ENCODE measurements at places on chromosomes 3 and 15.

DNA sequence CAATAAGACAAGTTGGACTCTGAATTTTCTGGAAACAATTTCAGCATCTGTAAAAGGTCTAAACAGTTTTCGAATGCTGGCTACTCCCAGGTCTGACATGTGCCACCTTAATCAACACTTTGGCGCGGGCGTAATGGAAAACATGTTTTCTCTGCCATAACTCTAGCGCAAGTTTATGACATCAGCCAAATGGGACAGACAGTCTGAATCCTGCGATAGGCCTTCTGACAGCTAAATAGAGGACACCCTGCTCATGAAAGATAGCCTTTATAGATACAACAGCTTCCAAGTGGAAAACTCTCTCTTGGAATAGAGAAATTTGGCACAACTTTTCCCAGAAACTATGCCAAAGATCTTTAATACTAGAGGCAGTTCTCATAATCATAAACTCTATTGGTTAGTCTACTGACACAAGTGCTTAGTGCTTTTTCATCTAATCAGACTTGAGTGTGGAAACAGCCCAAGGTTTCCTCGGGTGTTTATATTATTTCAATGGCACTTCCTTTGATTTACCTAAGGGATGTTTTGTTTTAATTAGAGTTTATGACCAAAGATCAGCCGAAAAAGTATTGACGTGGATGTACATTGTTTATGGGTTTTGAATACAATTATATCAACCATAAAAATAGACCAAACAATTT is 120.1 kb upstream of the DPH6 start:
- no peak for DNase-seq

DNA sequence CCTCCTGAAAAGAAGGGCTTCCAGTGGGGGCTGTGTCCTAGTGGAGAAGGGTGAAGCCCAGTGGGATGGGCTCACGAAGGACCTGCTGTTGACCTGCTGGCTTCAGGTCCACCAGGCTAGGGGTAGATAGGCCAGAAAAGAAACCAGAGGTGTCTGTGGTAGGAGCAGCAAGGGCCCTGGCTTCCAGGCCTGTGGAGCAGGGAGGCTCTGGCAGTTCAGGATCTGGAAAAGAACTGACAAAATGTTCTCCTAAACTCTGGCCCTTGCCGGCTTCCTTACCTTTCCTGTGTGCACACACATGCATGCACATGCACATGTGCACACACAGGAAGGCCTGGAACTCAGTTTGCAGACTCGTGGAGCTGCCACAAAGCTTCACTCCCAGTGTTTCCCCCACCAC is 49.7 kb downstream of the ABHD2 start:
- DNase-seq, result no peak

DNA sequence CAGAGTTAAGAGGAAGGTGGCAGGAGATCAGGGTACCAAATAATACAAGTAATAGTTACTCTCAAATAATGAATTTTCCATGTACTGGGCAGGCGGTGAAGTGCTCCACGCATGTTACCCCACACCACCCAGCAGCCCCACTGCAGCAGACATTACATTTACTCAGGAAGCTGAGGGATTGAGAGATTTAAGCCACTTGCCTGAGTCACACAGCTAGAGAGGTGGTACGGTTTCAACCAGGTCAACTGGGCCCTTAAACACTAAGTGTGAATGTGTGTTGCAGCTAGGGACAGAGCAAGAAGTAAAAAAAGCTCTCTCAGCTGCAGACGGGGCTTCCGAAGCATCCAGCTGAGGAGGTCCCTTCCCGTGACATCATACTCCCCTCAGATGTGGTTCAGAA is 91.3 kb downstream of the PRICKLE2 start:
- DNase-seq, result peak; percentile 82

GRCh38 chr3:160474416-160474838 is 24.8 kb upstream of the TRIM59 start:
- DNase-seq, result no peak

DNA sequence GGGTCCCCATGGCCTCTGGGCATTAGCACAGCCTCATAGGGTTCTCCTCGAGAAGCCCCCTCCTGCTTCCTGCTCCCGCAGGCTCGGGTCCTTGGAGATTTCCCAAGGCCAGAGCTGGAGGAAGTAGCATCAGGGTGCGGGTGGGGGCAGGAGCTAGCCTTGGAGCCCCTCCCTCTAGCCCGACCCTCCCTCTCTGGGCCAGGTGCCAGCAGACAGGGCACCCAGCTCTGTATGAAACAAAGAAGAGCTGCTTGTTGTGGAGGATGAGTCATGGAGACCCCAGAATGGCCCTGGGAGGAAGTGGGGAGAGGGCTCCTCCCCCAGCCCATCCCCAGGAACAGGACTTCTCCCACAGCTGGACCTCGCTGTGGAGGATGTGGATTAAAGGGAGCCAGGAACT is 29.2 kb downstream of the EPHB3 start:
- no peak for DNase-seq

GRCh38 chr3:78414261-78414660 is 1353.5 kb downstream of the ROBO1 start:
- DNase-seq, result no peak

DNA sequence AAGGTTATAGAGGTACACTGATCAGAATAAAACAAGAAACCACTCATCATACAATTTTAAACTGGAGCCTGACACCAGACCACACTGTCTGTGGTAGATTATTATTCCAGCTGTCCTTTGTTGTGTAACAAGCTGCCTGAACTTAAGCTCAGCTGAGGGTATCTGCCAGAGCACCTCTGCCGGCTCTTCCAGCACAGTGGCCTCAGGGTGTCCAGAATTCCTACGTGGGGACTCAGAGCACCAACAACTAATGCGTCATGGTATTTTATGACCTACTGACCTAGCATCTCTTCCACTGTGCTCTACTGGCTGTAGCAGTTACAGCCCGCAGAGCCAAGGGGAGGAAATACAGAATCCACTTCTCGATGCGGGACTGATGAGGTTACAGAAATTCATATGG is 15.6 kb upstream of the RAF1 start:
- peak; percentile 96 for DNase-seq

GRCh38 chr15:65405791-65406423 is 16.8 kb downstream of the IGDCC4 start:
- DNase-seq, result no peak

Data from islet precursor cell (in vitro differentiated cells).